NCI-H524 treated with DMSO at 0.1 percent for 48 hours (cell line): ENCODE measurements at places on chromosomes 5 and 9.

GRCh38 chr9:105405514-105406131, 42.2 kb upstream of the FSD1L start:
- peak; percentile 100 for DNase-seq

DNA sequence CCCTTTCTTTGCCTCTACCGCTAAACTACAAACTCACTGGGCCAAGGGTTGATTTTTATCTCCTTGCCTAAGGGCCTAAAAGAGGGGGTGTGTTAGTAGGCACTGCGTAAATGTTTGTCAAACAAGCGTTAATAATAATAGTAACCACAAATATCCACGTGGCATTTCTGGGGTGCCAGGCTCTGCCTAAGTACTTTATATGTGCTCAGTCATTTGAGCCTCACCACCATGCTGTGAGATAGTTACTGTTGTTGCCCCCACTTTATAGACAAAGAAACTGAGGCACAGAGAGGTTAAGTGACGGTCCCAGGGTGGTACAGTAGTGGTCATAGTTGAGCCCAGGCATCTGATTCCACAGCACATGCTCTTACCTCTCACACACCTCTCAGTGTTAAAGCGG, 52.4 kb downstream of the ERGIC1 start:
- DNase-seq: no peak

DNA sequence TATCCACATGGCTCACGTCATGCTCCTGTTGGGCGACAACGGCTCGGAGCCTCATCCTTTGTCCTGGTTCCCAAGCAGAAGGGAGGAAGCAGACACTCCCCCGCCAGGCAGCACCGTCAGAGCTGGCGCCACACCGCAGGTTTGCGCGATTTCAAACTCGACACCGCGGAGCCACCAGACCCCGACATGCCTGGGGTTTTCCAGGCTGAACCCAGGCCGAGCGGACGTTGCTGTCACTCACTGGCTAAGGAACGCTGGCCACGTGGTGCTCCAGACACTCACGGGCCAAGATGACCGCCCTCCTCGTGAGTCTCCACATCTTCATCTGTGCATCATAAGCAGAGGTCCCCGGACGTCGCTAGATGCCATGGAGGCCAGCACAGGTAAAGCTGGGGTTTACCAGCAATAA, 9.0 kb downstream of the TERT start:
- DNase-seq: no peak

DNA sequence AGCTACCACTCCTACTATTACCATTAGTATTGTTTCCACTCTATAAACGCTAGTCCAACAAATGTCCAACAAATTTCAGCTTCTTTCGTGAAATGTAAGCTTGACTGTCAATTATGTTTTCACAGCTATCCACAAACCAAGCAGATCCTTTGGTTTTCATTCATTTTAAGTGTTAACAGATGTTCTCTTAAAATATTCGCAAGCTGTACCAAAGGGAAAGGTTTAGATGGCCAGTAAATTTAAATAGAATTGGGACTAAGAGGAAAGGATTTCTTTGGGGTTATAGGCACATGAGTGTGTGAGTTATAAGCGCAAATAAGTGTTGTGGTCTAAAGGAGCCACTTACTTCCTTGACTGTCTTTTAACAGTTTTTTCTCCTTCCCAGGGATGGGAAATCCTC, 136.8 kb upstream of the ADRA1B start:
- DNase-seq: no peak

GRCh38 chr5:10648806-10649665, 85.2 kb downstream of the ANKRD33B start:
- DNase-seq: no peak

- no peak for DNase-seq
Measured at GRCh38 chr9:13397661-13398060, 118.2 kb upstream of the MPDZ start.

- DNase-seq: no peak
Measured at GRCh38 chr9:107177243-107177839, 105.7 kb upstream of the RAD23B start.

DNA sequence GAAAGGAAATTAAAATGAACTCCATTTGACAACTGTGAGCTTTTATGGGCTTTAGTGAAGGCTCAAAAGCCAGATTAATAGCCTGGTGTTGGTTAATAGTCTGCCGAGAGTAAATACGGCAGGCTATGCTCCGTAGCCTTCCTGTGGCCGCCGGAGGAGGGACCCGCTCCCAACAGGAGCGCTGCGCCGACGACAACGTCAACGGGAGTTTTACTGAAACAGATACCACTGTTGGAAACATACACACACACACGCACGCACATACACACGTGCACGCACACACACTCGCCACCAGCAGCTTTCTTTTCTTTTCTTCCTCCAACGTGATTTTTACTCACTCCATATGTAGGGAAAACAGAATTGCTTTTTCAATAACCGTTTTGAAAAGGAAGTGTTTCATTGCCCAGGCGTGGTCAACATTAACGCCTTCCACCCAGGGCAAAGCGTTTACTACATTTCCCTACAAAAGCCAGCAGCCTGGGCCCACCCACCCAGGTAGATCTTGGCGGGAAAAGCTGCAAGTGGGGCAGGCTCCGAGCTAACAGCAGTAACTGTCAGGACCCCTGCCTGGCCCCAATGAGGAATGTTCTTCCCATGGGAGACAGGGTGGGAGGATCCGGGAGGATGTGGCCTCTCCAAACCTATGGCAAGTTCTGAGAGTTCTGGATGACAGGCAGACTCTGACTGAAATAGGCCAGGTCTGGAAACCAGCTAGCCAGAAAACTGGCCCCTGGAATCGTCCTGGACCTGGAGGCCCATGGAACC, 72.3 kb downstream of the PAX5 start:
- no peak for DNase-seq

- DNase-seq: no peak
Measured at GRCh38 chr5:10069637-10070313, 179.9 kb downstream of the ATPSCKMT start.

DNA sequence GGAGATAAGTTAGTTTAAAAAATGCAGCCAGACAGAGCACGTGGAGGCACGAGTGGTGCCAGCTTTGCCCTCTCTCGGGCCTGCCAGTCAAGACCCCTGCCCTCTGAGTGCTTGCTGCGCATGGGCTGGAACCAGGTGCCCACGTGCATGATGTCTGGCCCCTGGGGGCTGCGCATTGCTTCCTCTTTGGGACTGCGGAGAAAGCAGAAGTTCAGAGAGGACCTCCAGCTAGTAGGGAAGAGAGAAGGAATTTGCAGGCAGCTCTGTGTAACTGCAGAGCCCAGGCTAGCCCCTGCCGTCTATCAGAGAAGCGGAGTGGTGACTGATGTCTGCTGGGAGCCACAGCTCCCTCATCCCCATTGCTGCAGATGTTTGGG, 9.7 kb upstream of the RNU6ATAC start:
- no peak for DNase-seq

- no peak for DNase-seq
Measured at GRCh38 chr9:123637945-123638634, 282.1 kb downstream of the CRB2 start.

DNA sequence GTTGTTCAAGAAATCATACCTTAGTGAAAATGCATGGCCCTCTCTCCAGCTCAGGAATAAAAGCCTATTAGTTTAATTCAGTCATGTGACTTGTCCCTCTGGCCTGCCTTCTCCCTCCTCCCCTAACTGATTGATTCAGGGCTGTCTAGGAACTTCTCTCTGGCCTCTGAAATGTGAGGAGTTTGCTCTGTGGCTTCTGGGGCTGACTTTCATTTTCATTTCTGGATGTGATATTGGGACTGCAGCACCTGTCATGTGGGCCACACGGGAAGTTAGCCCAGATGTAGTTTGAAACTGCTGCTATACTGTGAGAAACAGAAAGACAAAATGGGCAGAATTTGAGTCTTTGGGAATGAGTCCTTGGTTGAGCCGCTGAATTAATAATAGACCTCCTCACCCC, 44.8 kb downstream of the PARP8 start:
- DNase-seq: no peak

- DNase-seq: no peak
Measured at GRCh38 chr9:9904041-9904440, 708.8 kb downstream of the PTPRD start.

- DNase-seq: no peak
Measured at GRCh38 chr5:111730659-111731382, 26.2 kb downstream of the NREP start.
